ENCODE measurements at places on chromosomes 4 and X.

DNA sequence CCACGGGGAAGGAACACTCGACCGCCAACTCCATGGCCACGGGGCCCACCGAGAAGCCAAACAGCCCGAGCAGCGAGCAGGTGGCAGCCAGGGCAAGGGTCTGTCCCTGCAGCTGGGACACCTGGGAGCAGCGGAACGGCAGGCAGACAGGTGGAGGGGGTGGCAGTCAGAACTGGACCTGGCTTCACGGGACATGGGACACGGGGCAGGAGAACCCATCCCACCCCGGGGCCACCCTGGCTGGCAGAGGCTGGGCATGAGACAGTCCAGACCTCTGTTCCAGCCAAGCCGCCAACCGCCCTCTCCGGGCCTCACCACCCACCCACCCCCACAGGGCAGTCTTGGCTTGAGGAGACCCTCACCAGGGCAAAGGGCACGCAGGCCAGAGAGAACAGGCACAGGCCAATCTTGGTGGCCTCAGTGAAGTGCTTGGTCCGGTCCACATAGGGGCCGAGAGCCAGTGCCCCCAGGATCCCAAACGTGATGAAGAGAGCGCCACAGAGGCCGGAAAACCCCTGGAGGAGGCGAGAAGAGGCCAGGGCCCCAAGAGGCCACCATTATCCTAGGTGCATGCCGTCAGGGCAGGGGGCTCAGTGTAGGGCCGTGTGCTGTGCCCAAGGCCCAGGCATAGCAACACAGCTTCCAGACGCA is 5.6 kb downstream of the SLC49A3 start:
- DNase-seq = no peak

DNA sequence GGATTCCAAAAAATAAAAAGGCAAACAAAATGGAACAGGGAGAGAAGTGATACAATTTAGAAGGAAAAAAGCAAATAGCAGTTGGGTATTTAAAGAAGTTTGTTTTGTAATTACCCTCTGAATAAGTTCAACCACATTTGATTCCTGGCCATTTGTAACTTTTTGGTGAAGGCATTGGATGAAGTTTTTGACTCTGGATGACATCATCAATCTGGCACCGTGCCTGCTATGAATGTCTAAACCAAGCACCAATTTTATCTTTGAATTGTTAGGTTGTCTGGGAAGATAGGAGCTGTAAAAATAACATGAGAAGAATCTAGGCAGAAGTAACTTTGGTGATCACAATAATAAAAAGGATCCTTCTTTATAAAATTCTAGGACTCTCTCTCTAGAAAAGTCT is 29.5 kb downstream of the TMPRSS11A start:
- DNase-seq = no peak

GRCh38 chr4:48112017-48112667 is 21.9 kb downstream of the TXK start:
- DNase-seq = no peak

DNA sequence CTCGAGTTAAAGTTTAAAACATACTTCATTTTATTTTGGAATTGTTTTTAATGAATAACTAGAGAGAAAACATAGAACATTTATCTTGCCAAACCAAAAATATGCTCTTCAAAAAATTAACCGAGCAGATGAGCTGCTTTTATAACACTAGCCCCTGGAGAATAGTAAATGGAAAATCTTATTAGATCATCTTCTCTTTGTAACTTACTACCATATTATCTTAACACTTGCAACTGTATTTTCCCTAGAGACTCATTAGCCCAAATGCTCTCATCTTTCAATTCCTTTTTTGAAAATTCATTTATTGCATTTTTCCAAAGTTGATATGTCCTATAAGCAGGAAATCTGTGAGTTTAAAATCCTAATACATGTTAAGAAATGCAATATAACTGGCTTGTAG is 143.3 kb downstream of the CAMK2D start:
- DNase-seq = no peak

DNA sequence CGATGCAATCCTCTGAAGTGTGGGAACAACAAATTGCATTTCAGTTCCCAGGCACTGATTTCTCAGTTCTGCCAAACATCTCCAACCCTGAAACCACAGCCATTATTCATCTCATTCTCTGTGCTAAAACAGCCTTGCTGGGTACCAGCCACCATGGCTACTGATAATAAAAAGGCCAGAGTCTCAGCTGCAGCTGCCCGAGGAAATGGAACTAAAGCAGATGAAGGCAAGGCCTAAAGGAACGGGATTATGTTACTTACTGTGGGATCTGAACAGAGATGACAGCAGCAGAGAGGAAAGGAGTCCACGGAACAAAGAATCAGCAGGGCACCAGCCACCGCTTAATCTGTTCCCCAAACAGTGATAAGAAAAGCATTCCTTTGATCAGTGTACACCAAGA is 155.7 kb downstream of the PAPSS1 start:
- DNase-seq = peak; percentile 67

- no peak for DNase-seq
These were observed 105.8 kb upstream of the RPS6KA3 start for GRCh38 chrX:20372533-20372932.

DNA sequence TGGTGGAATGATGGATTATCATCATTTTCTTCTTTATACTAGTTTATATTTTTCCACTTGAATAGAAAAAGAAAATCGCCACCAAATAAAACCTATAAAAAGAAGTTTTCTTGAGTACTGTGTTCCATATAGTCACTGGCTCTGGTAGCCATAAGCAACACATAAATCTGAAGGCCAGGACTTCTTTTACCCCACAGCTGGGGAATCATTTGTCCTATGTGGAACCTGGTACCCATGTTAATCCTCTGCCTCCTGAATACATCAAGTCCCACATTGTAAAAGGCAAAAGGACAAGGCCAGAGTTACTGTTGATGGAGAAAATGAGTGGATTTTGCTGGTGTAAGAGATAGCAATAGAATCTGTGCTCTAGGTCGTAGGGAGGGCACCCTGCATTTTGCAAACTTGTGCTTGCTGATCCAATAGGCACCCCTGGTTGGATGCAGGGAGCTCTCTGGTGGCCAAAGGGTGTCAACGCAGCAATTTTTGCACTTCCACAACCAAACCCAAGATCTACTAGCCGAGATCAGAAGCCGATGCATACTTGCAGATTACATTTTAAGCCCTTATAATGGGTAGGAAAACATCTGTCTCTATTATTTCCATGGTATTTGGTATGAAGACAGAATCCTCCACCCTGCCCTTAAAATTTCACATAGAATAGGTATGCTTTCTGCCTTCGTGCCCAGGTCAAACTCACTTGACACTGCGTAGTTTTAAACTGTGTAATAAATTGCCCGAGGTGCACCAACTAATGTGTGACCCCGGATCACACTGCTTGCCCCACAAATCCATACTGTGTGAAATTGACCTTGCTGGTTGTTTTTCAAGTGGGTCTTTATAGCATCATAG is 146.2 kb upstream of the SCML1 start:
- no peak for DNase-seq

DNA sequence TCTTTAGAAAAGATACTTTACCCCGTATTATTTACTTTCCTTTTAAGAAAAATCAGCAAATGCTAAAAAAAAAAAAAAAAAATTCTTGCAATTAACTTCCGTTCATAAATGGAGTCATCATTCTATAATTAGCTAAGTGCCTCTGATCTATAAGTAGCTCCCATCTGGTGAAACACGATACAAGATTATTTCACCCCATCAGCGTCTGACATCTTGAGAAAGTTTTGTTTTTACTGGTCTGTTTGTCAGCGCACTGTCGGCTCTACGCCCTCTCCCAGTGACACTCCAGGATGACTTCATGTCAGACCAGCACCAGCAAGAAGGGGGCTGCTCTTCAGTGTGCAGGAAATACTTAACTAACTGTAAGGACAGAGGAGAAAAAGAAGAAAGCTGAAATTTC is 108.3 kb downstream of the AFAP1 start:
- DNase-seq = no peak

DNA sequence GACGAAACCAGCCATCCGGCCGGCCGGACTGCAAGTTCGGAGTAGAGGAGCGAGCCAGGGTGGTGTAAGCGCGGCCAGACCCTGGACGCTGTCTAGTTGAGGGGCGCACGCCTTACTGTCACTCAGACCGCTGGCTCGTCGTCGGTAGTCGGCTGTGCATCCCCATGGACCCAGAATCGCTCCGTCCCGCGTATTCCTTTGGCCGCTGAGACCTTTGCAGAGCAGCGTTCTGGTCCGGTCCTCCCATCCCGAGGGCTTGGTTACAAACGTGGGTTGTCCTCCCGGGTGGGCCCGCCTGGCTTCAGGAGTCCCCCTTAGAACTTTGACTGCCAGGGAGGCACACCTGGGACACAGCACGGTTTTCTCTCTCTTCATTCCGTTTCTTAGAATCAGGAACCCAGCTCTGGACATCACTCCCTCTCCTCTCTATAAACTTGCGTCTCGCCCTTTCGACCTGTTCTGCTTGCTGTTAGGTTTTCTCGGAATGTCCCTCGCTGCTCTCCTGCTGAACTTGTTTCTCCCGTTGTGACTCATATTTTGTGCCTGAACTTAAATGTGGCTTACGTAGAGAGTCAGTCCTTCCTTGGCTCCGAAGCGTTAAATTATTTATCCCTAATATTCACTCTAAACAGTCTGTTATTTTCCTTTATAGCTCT is 672 bp downstream of the PGM2 start:
- DNase-seq = no peak

DNA sequence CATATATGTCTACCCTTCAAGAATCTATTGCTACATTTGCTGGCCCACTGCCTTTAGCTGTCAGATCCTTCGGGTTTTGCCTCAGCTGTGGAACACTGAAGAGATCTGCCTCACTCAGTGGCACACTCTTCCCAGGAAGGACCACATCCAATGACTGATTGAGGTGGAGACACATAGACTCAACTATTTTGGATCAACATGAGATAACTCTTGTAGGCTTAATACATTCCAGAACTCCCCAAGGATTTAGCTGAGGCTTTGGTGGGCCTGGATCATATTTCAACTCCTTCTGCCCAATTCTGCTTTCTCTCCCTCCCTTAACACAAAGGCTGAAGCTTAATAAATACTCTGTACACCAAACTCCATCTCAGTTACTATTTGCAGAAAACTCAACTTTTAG is 100.5 kb downstream of the CORIN start:
- no peak for DNase-seq

GRCh38 chrX:78650906-78651437 is 8.2 kb downstream of the RTL3 start:
- DNase-seq = peak; percentile 38

DNA sequence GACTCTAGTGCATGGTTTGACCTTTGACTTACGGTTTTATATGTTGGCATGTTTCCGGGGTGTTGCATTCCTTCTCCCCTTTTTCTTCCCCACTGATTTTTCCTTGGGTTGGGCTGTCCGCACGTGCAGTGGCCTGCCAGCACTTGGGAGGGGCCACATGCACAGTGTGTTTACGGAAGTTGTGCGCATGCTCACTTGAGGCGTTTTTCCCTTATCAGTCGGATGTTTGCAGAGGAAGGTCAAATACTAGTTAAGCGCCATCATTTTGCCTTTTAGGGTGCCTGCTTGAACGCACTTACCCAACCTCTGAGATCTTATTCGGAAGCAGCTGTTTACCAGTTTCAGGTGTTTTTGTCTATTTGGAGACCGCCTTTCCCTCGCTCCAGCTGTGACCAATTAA is 653.9 kb upstream of the AADAT start:
- DNase-seq = no peak

GRCh38 chrX:101749436-101749835 is 89.8 kb upstream of the ARMCX2 start:
- no peak for DNase-seq

GRCh38 chrX:130578906-130579305 is 177.1 kb downstream of the RBMX2 start:
- no peak for DNase-seq

Measured in GM04503 (cell line).